ENCODE measurements at places on chromosomes 5 and 9. TPM values are rescaled to one million over a fixed set of nuclear protein-coding genes. Genes with fewer than 3 reads are reported as not detected.
A peak's percentile ranks its signal among the peaks of the same experiment; 100 is the strongest.

GABRA1 gene
- 3.6 TPM for polyA plus RNA-seq

DNA sequence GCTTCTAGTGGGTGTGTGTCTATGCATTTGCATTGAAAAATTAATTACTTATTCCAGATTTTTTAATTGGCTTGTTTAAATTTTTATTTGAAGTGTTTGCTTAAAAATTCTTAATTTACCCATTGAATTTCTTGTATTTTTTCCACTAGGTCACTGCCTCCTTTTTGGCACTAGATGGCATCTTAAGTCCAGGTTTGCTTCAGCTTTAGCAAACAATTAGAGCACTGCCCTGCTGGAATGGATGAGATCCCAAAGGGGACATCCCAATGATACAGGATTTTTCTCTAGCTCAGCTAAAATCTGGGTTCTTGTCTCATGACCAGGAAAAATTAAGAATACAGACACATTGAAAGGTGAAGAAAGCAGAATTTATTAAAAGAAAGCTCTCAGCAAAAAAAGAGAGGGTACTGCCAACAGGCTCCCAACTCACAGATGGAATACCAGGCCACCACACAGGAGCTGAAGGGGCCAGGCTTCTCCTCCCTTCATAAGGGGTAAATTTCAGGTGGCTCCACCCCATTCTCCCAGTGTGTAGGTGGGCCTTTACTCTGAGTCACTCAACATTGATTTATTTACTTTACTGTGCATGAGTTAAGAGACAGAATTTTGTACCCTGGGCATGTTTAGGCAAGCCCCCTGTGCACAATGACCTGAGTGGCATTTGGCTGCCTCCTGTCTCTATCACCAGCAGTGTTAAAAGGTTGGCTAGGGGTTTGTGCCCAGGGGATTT, 532.4 kb downstream of the ANXA1 start:
- H3K27ac ChIP-seq: no peak overlapping the region
- H3K27me3 ChIP-seq: no peaks in the 10 kb centered on the region
- H3K36me3 ChIP-seq: no peaks in the 10 kb centered on the region
- no peak overlapping the region for H3K4me3 ChIP-seq
- no peaks in the 10 kb centered on the region for H3K4me1 ChIP-seq
- DNase-seq: no peak

DNA sequence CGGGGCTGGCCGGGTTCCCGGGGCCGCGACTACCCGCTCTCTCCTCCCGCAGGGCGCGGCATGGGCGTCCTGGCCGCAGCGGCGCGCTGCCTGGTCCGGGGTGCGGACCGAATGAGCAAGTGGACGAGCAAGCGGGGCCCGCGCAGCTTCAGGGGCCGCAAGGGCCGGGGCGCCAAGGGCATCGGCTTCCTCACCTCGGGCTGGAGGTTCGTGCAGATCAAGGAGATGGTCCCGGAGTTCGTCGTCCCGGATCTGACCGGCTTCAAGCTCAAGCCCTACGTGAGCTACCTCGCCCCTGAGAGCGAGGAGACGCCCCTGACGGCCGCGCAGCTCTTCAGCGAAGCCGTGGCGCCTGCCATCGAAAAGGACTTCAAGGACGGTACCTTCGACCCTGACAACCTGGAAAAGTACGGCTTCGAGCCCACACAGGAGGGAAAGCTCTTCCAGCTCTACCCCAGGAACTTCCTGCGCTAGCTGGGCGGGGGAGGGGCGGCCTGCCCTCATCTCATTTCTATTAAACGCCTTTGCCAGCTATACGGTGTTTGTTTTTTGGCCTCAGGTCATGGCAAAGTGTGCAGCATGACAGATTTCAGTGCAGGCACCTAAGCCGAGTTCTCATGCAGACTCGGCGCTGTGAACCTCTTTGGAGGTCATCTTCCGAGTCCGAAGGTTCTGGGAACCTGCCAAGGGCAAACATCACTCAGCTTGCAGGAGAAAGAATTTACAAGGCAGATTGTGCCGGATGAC, 516 bp downstream of the MRPL41 start:
- peaks cover 19% of the 10 kb centered on the region for H3K4me1 ChIP-seq
- DNase-seq: peak; percentile 86
- H3K4me3 ChIP-seq: peak overlapping the region; percentile 81
- no peaks in the 10 kb centered on the region for H3K36me3 ChIP-seq

GRCh38 chr9:38280251-38280800, 112.2 kb upstream of the ALDH1B1 start:
- no peak overlapping the region for H3K4me3 ChIP-seq
- H3K4me1 ChIP-seq: no peaks in the 10 kb centered on the region
- H3K27ac ChIP-seq: no peak overlapping the region
- no peaks in the 10 kb centered on the region for H3K27me3 ChIP-seq
- DNase-seq: no peak

PITX1 gene
- polyA plus RNA-seq: 0.40 TPM

LSM11 gene
- polyA plus RNA-seq: 1.0 TPM
